NCI-H1092 treated with DMSO at 0.1 percent for 48 hours (cell line): ENCODE measurements at places on chromosomes 16 and 17.

DNA sequence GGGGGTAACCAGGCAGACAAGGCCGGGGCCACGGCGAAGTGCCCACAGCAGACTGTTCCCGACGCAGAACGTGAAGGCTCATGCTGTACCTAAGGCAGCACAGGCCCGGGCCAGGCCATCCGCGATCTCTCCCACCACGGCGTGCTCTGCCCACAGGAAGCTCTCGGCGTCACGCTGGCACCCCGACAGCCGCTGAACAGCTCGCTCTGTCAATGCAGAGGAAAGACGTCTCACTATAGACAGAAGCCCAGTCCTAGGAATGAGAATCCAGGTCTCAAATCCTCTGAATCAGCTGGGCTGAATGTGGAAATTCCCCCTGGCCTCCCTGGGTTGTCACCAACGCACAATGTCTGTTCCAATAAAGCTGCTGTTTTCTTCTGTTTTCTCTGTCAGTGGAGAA is 21.4 kb downstream of the SERPINF1 start:
- DNase-seq: no peak

DNA sequence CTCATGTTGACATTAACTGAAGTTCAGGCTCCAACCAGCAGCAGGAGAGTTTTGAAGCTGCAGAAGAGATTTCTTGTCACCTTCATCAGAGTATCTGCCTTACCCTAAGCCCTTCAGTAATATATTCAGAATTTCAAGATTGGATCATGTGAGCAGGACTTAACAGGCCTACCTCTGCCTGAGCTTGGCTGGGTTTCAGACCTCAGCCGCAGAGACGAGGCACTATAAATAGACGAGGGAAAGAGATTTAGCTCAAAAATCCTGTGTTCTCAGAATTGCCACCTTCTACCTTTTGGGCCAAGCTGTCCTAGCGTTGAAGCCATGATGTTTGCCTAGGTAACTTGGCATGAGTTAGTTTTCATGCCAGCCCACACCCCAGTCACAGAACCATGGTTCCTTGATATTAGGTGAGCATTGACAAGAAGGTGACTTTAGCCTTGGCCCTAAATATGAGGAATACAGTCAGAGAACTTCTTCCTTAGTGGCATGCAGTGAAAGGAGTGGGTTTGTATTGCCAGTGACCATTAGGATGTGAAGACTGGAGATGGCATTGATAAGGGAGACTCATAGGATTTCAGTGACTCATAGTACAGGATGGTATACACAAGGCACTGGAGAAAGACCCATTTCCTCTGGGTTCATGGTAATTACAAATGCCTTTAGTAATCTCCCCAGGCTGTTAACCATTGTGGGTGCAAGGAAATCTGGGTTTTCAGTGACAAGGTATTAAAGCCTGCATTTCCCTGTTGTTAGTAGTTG is 224.3 kb downstream of the MSI2 start:
- no peak for DNase-seq

GRCh38 chr16:35431829-35432663 is 1972.6 kb downstream of the TP53TG3F start:
- DNase-seq: no peak

DNA sequence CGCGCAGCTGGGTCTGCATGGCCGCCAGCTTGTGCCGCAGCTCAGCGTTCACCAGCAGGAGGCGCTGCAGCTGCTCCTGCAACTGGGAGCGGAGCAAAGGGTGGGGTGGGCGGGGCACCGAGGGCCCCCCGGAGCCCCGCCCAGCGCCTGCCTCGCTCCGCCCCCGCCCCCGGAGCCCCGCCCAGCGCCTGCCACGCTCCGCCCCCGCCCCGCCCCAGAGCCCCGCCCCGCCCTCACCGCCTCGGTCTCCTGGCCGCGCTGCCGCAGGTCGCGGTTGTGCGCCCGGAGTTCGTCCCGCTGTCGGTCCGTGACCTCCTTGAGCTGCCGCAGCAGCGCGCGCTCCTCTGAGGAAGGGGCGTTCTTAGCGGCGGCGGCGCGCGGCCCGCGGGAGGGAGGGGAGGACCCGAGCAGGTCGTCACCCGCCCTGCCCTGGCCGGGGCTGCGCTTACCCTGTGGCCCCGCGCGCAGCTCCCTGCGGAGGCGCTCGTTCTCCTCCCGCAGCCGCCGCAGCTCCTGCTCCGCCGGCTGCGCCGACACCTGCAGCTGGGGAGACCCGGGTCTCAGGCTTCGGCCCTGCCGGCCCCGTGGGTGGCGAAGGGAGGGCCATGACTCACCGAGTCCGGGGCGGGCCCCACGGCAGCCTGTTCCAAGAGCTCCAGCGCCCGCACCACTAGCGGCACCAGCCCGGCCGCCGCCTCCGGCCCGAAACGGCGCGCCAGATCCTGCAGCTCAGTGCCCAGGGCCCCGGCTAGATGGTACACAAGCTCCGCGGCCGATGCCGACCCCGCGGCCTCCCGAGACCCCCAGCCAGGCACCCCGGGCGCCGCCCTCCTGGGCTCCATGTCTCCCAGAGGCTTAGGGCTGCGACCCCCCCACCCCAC is 463 bp downstream of the RILP start:
- peak; percentile 60 for DNase-seq
